ENCODE measurements at places on chromosomes 11 and 22. TPM values are rescaled to one million over a fixed set of nuclear protein-coding genes. Genes with fewer than 3 reads are reported as not detected.

- no peak overlapping the region for H3K27ac ChIP-seq
- H3K36me3 ChIP-seq = no peaks in the 10 kb centered on the region
- H3K27me3 ChIP-seq = no peaks in the 10 kb centered on the region
- no peak for DNase-seq
- H3K4me1 ChIP-seq = no peaks in the 10 kb centered on the region
Measured at GRCh38 chr11:118872403-118872821, 11.3 kb upstream of the CXCR5 start.

- no peaks in the 10 kb centered on the region for H3K4me1 ChIP-seq
- H3K27me3 ChIP-seq = no peaks in the 10 kb centered on the region
- no peaks in the 10 kb centered on the region for H3K36me3 ChIP-seq
- no peak overlapping the region for H3K4me3 ChIP-seq
- no peak overlapping the region for H3K27ac ChIP-seq
- no peak for DNase-seq
Measured at GRCh38 chr11:34379079-34379478, 21.3 kb upstream of the ABTB2 start.

DNA sequence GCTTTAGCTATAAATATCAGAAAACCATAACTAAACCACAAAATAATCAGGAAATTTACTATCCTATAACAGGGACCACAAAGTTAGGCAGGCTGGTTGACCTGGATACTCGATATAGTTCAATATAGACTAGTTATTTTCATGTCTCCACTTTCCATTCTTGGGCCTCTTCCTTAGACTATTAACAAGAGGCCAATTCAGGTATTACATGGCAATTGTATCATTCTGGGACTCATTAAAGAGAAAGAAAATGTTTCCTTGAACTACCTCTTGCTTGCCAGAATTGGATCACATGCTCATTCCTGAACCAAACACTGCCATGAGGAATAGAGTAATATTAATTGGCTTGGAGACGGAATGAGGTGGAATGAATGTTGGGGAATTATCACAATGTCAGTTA lies 76.0 kb downstream of the EIF3M start:
- no peak for DNase-seq
- no peak overlapping the region for H3K4me3 ChIP-seq
- H3K36me3 ChIP-seq = no peaks in the 10 kb centered on the region
- H3K27ac ChIP-seq = no peak overlapping the region
- H3K4me1 ChIP-seq = no peaks in the 10 kb centered on the region

DNA sequence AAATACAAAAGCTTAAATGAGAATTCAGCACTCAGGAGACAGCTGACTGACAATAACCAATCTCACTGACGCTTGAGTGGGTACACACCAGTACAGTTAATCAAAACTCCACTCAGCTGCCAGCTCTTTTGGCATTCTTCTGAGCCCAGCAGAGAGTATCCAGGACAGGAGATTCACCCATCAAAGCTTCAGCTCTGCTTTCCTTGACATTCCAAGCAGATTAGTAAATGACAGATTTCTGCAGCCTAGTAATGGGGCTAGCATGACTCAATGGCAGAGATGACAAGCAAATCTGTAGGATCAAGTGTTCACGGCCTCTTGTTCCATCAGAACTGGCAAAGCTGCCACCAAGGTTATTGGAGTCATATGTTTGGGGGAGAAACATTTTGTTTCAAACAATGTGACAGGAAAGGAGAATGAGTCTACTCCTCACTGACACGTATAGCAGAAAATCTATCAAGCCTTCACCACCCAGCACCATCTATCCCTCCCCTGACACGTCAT lies 420.0 kb downstream of the DYNC2H1 start:
- H3K27ac ChIP-seq = no peak overlapping the region
- no peak overlapping the region for H3K4me3 ChIP-seq
- H3K4me1 ChIP-seq = no peaks in the 10 kb centered on the region
- no peak for DNase-seq

DNA sequence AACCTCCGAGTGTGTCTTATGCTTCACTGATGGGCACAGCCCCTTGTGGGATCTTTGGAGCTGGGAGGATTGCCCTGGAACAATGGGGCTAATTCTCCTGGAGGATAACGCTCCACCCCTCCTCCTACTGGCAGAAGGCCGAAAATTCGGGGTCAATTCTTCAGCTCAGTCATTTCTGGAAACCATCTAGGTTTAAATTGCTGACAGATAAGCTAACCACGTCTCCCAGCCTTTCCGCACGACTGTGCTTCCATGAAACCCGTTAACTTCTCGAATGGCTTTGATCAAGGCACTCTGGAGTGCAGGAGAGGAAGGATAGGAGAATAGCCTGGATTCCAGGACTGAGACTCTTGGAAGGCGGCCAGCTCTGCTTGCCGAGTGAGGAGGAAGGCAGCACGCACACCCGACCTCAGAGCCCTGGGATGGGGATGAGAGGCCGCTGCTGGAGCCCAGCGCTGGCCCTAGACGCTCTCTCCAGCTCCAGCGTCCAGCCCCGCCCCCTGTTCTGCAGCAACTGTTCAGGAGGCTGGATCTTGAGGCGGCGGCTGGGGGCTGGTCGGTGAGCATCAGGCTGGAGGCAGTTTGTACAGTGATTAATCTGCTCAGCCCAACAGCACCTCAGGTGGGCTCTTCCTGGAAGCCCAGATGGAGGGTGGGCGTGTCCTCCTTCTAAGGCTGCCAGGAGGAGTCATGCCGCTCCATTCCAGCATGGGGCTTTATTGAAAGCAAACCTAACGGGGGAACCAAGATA lies 176.7 kb upstream of the NCAM1 start:
- DNase-seq = peak; percentile 57
- H3K4me1 ChIP-seq = no peaks in the 10 kb centered on the region
- H3K36me3 ChIP-seq = no peaks in the 10 kb centered on the region
- no peak overlapping the region for H3K27ac ChIP-seq
- H3K4me3 ChIP-seq = no peak overlapping the region

DNA sequence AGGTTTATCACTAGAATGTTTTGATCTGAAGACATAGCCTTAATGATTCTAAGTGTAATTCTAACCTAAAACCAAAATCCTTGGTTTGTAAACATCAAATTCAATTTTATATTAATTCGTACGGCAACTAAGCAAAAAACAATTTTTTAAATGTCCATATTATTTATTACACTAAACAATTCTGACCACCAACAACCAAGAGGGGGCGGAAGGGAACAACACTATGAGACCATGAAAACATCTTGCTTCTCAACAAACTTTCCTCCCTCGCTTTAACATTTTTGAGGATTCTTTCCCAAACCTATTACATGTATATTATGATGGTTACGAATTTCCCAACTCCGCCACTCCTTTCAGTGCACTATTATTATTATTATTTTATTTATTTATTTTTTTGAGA lies 6.5 kb upstream of the UCP2 start:
- H3K36me3 ChIP-seq = no peaks in the 10 kb centered on the region
- no peak for DNase-seq
- H3K4me3 ChIP-seq = no peak overlapping the region
- no peaks in the 10 kb centered on the region for H3K27me3 ChIP-seq
- H3K4me1 ChIP-seq = peaks cover 7% of the 10 kb centered on the region

DNA sequence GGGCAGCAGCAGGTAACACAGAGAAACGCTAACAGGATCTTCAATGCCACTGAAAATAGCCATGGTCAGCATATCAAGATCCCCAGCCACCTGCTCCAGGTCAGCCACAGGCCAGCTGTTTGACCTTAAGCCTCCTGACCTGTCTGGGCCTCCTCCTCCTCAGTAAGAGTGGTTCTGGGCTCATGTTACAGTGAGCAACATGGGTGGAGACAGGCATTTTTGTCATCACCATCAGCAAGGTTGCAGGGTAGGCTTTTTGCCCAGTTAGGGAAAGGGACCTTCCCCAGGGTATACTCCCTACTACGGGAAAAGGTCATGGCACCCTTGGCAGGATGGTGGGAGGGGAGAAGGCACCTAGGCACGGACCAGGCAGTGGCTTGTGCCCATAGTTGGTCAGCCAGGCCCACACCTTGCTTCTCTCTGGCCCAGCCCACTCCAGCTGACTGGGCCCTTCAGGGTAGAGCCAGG lies 131.8 kb upstream of the PARVA start:
- H3K4me1 ChIP-seq = peaks cover 8% of the 10 kb centered on the region
- no peak overlapping the region for H3K27ac ChIP-seq
- no peak for DNase-seq
- no peak overlapping the region for H3K4me3 ChIP-seq
- no peaks in the 10 kb centered on the region for H3K36me3 ChIP-seq
- H3K27me3 ChIP-seq = no peaks in the 10 kb centered on the region

- H3K4me3 ChIP-seq = no peak overlapping the region
- peaks cover 3% of the 10 kb centered on the region for H3K36me3 ChIP-seq
- H3K27me3 ChIP-seq = no peaks in the 10 kb centered on the region
Measured at GRCh38 chr22:29254286-29254660, 13.5 kb downstream of the RHBDD3 start.

- DNase-seq = no peak
- no peaks in the 10 kb centered on the region for H3K4me1 ChIP-seq
- H3K36me3 ChIP-seq = peaks cover 60% of the 10 kb centered on the region
- H3K27me3 ChIP-seq = no peaks in the 10 kb centered on the region
- no peak overlapping the region for H3K27ac ChIP-seq
Measured at GRCh38 chr11:9182180-9182871, 82.8 kb downstream of the DENND5A start.

DNA sequence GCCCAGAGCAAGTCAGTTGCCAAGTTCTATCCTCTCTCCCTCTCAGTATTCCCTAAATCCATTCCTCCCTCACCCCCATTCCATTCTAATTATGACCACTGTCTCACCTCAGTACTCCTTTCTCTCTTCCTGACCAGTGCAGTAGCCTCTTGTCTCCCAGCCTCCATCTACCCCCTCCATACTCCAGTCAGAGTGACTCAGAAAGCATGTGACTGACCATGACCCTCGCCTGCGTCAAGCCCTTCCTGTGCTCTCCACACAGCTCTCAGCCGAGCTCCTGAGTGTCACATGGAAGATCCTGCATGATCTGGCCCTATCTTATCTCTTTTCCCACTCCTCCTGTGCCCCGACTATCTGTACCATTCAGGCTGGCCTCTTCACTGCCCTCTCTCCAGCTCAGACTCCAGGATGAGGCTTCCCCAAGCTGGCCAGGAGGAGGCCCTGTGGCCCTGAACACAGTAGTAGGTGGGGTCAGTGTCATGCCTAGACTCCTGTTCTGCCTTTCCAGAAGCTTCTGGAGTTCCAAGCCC lies 42.6 kb downstream of the NEU3 start:
- no peak overlapping the region for H3K27ac ChIP-seq
- no peaks in the 10 kb centered on the region for H3K36me3 ChIP-seq
- H3K4me1 ChIP-seq = no peaks in the 10 kb centered on the region
- DNase-seq = no peak
- H3K27me3 ChIP-seq = no peaks in the 10 kb centered on the region
- no peak overlapping the region for H3K4me3 ChIP-seq

- peaks cover 16% of the 10 kb centered on the region for H3K36me3 ChIP-seq
- DNase-seq = no peak
- no peak overlapping the region for H3K27ac ChIP-seq
- no peaks in the 10 kb centered on the region for H3K27me3 ChIP-seq
- no peak overlapping the region for H3K4me3 ChIP-seq
Measured at GRCh38 chr11:90218606-90219005, 4.2 kb downstream of the CHORDC1 start.

GRCh38 chr11:122979103-122979814 lies 2.4 kb downstream of the BSX start:
- peaks cover 97% of the 10 kb centered on the region for H3K27me3 ChIP-seq
- H3K4me1 ChIP-seq = no peaks in the 10 kb centered on the region
- no peak overlapping the region for H3K27ac ChIP-seq
- no peak for DNase-seq
- H3K4me3 ChIP-seq = no peak overlapping the region

DNA sequence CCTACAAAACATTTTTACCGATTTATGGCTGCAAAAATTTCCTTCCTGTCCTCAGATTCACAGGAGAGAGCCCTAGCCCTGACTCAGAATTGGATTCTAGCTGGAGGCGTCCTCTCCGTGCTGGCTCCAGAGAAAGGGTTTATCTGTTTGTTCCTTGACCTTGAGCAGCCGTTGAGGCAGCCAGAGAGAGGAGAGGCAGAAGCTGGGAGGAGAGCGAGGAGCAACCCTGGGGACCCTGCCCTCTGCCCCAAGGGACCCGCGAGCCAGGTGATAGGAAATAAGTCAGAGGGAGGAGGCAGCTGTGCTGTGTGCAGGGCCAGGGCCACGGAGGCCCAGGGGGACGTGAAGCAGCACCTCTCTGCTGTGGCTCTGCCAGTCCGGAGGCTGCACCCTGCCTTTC lies 75.6 kb downstream of the IGLL1 start:
- no peak overlapping the region for H3K4me3 ChIP-seq
- H3K4me1 ChIP-seq = no peaks in the 10 kb centered on the region
- DNase-seq = no peak
- H3K27me3 ChIP-seq = no peaks in the 10 kb centered on the region

- no peak overlapping the region for H3K4me3 ChIP-seq
- no peaks in the 10 kb centered on the region for H3K36me3 ChIP-seq
- DNase-seq = no peak
- H3K27ac ChIP-seq = no peak overlapping the region
- H3K4me1 ChIP-seq = peaks cover 63% of the 10 kb centered on the region
Measured at GRCh38 chr11:68116126-68116525, 5.1 kb downstream of the CHKA start.

- no peaks in the 10 kb centered on the region for H3K36me3 ChIP-seq
- no peak for DNase-seq
- no peak overlapping the region for H3K27ac ChIP-seq
- H3K27me3 ChIP-seq = peaks cover 27% of the 10 kb centered on the region
Measured at GRCh38 chr11:113142508-113142907, 171.9 kb upstream of the TTC12 start.

DNA sequence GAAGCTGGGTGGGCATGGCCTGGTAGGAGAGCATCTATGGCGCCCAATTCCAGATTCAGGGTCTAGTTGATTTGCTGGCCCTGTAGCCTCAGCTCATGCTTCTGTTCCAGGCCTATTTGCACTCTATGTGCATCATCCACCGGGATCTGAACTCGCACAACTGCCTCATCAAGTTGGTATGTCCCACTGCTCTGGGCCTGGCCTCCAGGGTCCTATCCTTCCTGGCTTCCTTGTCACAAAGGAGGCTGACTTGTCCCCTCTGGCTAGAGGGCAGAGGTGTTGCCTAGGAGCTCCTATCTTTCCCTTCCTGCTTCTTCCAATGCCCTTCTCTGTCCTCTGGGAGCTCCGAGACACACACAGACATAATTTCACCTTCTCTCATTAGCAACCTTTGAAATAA lies 21.3 kb downstream of the PIK3IP1 start:
- DNase-seq = no peak
- no peak overlapping the region for H3K4me3 ChIP-seq
- H3K27me3 ChIP-seq = no peaks in the 10 kb centered on the region
- no peak overlapping the region for H3K27ac ChIP-seq

PNPLA5 gene
- total RNA-seq = not detected

CHRDL2 gene
- total RNA-seq = 1.3 TPM

MISFA gene
- 3.0 TPM for total RNA-seq

SGSM1 gene
- total RNA-seq = 2.0 TPM

NTM gene
- total RNA-seq = 21.6 TPM

APOL5 gene
- total RNA-seq = not detected

PRR33 gene
- total RNA-seq = not detected

KCNJ4 gene
- not detected for total RNA-seq

KCNK4 gene
- total RNA-seq = not detected

SMDT1 gene
- 94.6 TPM for total RNA-seq
